ENCODE measurements at places on chromosomes 12 and 14. TPM values are rescaled to one million over a fixed set of nuclear protein-coding genes. Genes with fewer than 3 reads are reported as not detected.

The GPRC5D gene
- not detected for total RNA-seq

The MYF5 gene
- not detected for total RNA-seq

The BCL2L2 gene
- total RNA-seq: 22.5 TPM

The TGM1 gene
- 1.3 TPM for total RNA-seq

The RIMBP2 gene
- total RNA-seq: not detected

The LMNTD1 gene
- total RNA-seq: 0.13 TPM

The KRT3 gene
- not detected for total RNA-seq

The SLC4A8 gene
- total RNA-seq: 2.6 TPM

The ACOT6 gene
- not detected for total RNA-seq

GRCh38 chr12:28237423-28237822 is 47.2 kb downstream of the CCDC91 start:
- peak; percentile 8 for DNase-seq

- peak; percentile 12 for DNase-seq
These were observed 293.0 kb upstream of the NAV3 start for GRCh38 chr12:77537663-77538062.

DNA sequence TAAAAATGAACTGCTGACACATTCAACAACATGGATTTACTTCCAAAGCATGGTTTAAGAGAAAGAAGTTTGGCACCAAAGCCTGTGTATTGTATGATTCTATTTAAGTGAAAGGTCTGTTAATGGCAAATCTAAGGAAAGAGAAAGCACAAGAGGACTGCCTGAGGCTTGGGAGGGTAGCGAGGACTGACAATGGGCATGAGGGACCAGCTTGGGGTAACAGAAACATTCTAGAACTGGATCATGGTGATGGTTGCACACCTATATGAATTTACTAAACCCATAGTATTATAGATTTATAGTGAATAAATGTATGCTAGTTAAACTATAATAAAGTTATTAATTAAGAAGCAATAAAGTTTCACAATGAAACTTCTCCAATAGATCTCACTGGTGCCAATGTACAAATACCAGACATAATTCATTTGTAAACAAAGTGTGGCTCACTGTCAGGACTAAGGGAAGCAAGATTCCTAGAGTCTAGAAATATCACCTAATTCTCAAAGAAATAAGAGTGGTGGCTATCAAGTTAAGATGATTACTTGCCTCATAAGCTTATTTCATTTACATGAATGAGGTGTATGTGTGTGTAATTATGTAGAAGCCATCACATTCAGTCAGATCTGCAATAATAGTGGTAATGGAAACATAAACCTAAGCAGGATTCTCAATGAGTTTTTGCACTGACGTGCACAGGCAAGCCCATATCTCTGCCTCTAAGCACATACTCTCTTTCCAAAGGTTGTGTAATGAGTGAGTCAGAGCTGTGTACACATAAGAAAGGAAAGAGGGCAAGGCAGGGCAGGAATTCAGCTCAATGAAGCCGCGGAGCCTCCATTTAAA is 353.4 kb downstream of the KCNH5 start:
- DNase-seq: peak; percentile 78

DNA sequence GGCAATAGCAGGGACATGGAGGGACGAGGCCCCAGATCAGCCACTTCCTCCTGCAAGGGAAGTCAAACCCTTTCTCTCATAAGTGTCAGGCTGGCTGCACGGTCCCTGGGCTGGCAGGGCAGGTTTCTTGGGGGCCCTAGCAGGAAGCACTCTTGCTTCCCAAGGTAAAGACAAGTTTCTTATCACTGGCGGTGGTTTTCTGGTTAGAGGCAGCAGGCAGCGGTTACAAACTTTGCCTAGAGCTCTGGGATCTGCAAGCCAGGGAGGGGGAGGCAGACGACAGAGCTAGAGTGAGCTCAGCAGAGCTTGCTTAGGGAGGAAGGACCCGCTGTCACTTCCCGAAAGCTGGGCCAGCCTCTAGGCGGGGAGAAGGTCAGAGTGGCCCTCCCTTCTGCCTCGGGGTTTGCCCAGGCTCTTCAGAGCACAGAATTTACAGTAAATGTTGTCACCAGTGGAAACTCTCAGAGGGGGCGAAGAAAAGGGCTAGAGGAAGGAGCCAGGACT is 20.4 kb downstream of the BATF start:
- DNase-seq: peak; percentile 38

DNA sequence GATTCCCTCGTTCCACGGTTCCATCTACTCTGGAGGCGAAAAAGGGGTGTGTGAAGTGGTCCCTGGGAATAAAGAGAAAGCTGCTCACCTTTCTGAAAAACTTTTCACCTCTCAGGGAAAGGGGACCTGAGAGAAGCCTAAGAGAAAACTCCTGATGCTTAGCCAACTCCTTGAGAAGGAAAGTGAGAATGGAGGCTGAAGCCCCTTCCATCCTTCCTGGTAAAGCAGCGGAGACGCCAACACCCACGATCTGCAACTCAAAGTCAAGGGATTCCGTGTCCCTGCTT is 110.0 kb downstream of the ARF6 start:
- DNase-seq: no peak

DNA sequence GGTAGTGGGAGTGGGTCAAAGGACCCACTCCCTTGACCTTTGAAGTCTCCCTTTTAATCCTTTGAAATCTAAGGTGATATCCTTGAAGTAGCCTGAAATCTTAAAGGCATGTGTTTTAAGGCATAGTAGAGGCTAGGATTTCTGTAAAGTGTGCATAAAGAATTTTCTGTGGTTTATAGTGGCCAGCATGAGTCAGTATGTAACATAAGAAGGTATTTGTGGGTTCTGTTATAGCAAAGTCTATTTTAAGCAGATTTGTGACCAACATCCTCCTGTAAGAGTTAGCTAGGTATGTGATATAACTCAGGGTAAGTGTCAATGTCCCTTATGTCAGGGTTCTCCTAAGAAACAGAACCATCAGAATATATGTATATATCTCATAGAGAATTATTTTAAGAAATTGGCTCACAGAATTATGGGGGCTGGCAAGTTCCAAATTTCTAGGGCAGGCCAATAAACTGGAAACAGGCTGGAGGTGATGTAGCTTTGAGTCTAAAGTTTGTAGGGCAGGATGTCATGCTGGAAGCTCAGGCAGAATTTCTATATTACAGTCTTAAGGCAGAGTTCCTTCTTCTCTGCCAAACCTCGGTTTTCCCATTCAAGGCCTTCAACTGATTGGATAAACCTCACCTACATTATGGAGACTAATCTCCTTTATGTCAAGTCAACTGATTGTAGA is 18.7 kb upstream of the EPYC start:
- peak; percentile 82 for DNase-seq

GRCh38 chr14:20696764-20697163 is 8.2 kb downstream of the ANG start:
- no peak for DNase-seq

- peak; percentile 80 for DNase-seq
These were observed 188.9 kb downstream of the CAND1 start for GRCh38 chr12:67457778-67458665.

GRCh38 chr14:55869397-55870049 is 248.7 kb upstream of the PELI2 start:
- no peak for DNase-seq

GRCh38 chr12:132030367-132031038 is 80.8 kb downstream of the EP400 start:
- peak; percentile 57 for DNase-seq

DNA sequence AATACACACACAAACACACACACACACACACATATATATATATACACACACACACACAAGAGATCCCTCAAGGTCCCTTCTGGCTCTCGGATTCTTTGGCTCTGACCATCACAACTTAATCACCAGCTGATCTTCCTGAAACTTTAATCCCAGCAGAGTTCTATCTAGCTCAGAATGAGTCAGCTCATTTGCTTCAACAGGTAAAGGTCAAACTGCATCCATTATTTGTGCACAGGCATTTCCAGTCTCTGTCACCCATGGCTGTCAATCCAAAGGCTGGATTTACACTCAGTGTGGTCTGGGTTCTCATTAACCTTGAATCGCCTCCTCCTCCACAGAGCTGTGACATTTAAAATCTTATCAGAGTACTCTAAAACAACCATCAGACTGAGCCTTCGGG is 113.3 kb upstream of the TMPO start:
- DNase-seq: no peak

DNA sequence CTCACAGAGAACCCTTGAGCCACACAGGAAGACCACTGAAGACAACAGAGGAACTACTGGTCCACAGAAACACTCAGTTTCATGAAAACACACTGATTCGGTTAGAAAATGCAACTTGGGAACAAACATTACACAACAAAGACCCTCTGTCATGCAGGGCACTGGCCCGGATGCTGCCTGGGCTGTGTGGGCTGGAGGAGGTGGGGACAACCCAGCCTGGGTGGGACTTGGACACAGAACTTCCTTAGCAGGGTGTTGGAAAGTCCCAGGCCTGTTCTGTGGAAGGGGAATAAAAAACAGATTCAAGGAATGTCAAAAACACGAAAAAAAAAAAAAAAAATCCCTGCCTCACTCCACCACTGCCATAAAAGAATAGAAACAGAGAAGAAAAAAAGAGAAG is 181.0 kb downstream of the MON2 start:
- no peak for DNase-seq

GRCh38 chr12:120939523-120939922 is 35.4 kb upstream of the SPPL3 start:
- no peak for DNase-seq

GRCh38 chr14:55891692-55892091 is 226.5 kb upstream of the PELI2 start:
- DNase-seq: no peak

GRCh38 chr12:105677672-105678071 is 347.2 kb downstream of the C12orf75 start:
- no peak for DNase-seq
